ENCODE measurements at places on chromosomes 16 and 17. TPM values are rescaled to one million over a fixed set of nuclear protein-coding genes. Genes with fewer than 3 reads are reported as not detected.

The NPIPA7 gene
- total RNA-seq, result 15.6 TPM

The SAMD14 gene
- total RNA-seq, result 1.9 TPM

The CPNE7 gene
- not detected for total RNA-seq

The STX1B gene
- not detected for total RNA-seq

The SHISA9 gene
- not detected for total RNA-seq

The GNAO1 gene
- 3.8 TPM for total RNA-seq

The APOBR gene
- 86.9 TPM for total RNA-seq

The CHST4 gene
- not detected for total RNA-seq

The LPO gene
- total RNA-seq, result not detected

The ABCA9 gene
- total RNA-seq, result 30.4 TPM

The CMTM4 gene
- total RNA-seq, result 10.5 TPM

The PTX4 gene
- not detected for total RNA-seq

The GLP2R gene
- 9.4 TPM for total RNA-seq

The GINS3 gene
- 2.7 TPM for total RNA-seq

The KIF19 gene
- not detected for total RNA-seq

The HSD17B1 gene
- total RNA-seq, result not detected

The UNC45B gene
- total RNA-seq, result not detected

The KIF18B gene
- not detected for total RNA-seq

The AGRP gene
- total RNA-seq, result not detected
